ENCODE measurements at places on chromosomes 1 and 21. TPM values are rescaled to one million over a fixed set of nuclear protein-coding genes. Genes with fewer than 3 reads are reported as not detected.

- DNase-seq, result no peak
These were observed 107.6 kb downstream of the CCDC185 start for GRCh38 chr1:223500560-223501425.

- DNase-seq, result no peak
These were observed 25.1 kb downstream of the SPSB1 start for GRCh38 chr1:9317591-9318417.

- DNase-seq, result no peak
These were observed 62.5 kb downstream of the RNF220 start for GRCh38 chr1:44467566-44467965.

DNA sequence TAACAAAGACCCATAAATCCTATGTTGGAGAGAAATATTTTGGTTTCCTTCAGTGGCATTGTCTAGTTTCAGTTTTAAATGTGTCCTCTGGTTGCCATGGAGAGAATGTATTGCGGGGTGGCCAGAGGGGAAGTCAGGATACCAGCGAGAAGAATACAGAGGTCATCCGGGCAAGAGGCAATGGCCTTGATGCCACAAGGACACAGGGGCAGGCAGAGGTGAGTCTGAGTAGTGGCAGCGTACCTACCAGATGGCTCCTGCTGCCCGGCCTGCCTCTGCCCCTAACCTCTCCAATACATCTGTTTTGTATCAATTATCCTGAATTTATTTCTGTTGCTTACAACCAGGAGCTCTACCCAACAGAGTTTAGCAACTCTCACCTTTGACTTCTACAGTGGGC lies 14.9 kb downstream of the KLHDC7A start:
- DNase-seq, result no peak

DNA sequence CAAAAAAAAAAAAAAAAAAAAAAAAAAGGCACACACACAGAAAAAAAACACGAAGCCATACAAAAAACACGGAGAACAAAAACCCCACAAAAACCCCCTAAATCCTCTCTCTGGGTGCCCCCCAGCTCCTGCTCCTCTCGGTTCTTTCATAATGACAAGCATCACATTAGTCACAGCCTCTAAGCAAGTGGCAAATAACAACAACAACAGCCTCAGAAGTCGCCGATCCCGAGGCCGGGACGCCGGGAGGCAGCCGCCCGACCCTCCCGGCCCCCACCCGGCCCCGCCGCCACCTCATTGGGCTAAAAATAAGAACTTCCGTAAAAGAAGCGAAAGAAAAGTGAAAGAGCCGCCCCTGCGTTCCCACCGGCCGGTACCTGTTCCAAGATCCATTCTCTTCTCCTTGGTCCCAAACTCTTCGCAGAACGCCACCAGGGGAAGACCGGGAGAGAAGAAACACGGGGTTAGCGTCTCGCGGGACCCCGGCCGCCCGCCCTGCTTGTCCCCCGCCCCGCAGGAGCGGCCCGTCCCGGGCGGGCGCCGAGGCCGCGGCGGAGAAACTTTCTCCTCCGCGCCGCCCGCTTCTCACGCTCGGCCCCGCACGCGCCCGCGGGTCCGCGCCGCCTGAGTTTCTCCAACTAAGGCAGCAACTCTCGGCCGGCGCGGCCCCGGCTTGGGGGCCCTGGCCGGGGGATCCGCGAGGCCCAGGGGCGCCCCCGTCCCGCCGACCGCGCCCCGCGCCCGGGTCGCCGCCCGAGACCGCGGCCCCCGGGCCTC lies 102.8 kb downstream of the CASZ1 start:
- DNase-seq, result no peak

DNA sequence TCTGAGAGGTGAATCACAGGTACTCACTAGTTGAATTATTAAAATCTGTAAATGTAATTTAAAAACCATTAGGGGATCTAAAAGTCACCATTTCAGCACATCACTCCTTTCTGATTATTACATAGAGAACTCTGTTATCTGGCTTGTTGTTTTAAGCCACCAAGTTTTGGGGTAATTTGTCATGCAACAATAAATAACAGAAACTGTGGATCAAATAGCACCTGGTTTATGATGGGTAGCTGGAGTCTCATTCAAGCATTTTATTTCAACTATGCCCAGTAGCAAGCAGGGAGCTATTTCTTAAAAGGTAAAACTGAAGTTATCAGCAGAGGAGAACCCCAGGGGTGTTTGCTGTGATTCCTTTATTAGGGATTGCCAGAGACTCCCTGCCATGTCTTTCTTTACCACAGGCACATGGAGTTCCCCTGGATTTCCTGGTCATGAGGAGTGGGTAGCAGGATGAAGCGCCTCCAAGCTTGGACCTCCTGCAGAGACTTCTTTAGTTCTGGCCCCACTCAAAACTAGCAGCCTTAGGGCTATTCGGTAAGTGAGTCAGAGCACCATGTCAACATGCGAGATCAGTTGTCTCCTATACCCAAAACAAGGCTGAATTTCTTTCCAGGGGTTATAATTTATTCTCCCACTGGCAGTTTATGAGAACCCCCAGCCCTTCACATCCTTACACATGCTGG lies 179.2 kb downstream of the GIPC2 start:
- DNase-seq, result no peak

GRCh38 chr1:23069675-23070074 lies 50.4 kb downstream of the KDM1A start:
- DNase-seq, result no peak

GRCh38 chr1:111756124-111756513 lies 418 bp downstream of the DDX20 start:
- DNase-seq, result no peak

GRCh38 chr1:82337635-82338034 lies 536.9 kb downstream of the ADGRL2 start:
- DNase-seq, result no peak

DNA sequence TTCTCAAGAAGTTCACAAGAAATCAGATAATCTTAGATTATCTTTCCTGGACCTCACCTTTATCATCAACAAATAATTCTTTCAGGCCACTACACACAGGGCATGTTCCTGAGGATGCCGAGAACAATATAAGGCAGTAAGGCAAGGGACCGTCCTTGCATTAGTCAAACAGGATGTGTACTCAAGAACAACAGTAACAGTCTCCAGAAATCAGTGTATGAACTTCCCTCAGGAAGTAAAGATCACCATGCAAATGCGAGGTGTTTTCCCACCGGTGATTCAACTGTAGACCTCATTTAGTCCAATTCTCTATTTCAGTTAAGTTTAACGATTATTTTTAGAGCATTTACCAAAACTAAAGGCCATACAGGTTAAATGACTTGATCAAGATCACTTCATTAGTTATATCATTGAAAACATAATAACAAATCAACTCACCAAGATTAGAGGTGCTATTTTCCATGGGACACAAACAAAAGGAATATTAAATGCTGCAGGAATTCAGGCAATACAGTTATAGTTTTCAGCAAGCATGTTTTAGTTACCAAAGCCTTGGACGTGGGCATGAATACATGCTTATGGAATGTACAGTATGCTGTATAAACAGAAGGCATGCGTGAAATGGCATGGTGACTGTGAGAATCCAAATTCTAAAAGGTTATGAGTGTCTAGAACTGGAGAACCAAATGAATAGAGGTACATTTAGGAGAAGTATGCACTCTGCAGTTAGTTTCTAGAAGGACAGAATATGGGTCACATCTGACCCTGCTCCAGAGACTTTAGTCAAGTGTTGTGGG lies 145.2 kb downstream of the TNR start:
- no peak for DNase-seq

TMEM125 gene
- total RNA-seq, result 75.9 TPM

RAD54L gene
- total RNA-seq, result 0.81 TPM

All from mucosa of gallbladder (tissue), 1 donor.